Upper lobe of left lung (tissue), 6 donors: ENCODE measurements at places on chromosomes 1 and 21.

GRCh38 chr1:15934211-15935055, 41.5 kb downstream of the ZBTB17 start:
- no peak for DNase-seq

DNA sequence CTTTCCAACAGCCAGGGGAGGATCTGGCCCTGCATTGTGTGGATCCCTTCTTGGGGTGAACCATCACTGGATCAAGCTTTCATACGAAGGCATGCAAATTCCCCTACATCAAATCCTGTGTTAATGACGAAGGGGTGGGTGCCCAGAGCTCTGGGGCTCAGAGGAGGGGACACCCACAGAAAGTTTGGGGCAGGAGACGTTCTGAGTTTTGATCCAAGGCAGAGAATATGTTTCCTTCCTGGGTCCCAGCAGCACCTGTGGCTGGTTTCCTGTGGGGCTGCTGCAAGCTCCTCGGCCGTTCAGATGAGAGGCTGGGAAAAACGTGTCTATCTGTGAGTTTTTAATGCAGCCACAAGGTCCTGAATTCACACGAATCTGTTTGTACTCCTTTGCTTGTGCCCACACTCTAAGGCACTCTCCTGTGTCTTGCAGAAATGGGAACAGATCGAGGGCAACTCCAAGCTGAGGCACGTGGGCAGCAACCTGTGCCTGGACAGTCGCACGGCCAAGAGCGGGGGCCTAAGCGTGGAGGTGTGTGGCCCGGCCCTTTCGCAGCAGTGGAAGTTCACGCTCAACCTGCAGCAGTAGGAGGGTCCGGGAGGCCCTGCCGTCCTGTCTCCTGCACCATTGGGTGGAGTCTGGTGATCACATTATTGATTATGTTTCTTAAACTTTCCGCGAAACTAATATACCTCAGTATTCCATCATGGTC, 147.1 kb downstream of the PGBD5 start:
- peak; percentile 11 for DNase-seq

- DNase-seq: peak; percentile 56
These were observed 25.3 kb upstream of the ETV3 start for GRCh38 chr1:157163273-157164127.

- DNase-seq: no peak
These were observed 311 bp downstream of the IRF2BP2 start for GRCh38 chr1:234609691-234610042.

- DNase-seq: no peak
These were observed 34.5 kb upstream of the CSF3R start for GRCh38 chr1:36517011-36517771.

DNA sequence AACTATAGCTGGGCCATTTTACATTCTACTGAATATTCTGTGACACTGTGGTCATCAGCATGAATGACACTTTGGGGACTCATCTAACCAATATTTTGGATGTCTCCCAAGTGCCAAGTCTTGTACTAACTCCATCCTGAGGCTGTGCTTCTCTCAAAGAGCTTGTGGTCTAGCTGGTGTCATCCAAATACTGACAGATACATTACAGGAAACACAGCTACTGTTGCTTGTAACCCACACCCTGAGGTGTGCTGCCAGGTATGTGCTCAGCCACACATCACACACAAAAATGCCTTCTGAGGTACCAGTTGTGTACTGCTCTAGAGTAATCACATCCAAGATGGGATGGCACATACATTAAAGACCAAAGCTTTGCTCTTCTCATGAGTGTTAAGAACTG, 81.6 kb downstream of the ST6GALNAC5 start:
- no peak for DNase-seq

DNA sequence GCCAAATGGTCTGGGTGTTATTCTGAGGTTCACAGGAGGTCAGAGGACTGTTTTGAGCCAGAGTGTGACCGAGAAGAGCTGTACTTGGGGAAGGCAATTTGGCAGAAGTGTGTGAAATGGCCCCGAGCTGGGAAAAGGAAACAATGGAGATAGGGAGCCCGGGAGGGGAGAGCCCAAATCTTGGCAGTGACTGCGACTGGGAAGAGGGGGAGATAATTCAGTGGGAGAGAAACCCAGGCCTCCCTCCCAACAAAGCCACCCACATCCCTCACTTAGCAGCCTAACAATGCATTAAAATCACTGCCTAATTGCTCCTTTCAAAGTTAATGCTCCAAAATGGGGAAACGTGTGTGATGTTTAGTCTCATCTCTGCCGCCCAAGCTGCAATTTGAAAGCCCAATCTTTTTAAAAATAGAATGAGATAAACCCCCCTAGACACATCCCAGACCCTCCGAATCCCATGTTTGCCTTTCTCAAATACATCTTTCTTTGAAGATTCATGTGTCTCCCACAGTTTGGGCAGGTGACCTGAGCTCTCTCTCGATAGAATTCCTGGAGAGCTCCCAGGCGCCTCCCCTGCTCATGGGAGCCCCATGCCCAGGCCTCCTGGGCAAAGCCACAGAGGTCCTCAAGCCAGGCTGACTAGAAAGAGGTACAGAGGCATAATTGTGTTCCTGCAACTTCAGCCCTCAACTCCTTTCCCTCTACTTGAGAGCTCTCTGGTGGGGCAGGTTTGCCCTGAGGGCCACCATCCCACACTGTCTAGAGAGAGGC, 17.3 kb downstream of the LRRC52 start:
- no peak for DNase-seq

GRCh38 chr1:40684669-40685068, 6.8 kb upstream of the NFYC start:
- no peak for DNase-seq

- no peak for DNase-seq
These were observed 228.2 kb downstream of the COP1 start for GRCh38 chr1:175978926-175979325.

GRCh38 chr1:14634486-14634885, 36.0 kb downstream of the KAZN start:
- DNase-seq: no peak

DNA sequence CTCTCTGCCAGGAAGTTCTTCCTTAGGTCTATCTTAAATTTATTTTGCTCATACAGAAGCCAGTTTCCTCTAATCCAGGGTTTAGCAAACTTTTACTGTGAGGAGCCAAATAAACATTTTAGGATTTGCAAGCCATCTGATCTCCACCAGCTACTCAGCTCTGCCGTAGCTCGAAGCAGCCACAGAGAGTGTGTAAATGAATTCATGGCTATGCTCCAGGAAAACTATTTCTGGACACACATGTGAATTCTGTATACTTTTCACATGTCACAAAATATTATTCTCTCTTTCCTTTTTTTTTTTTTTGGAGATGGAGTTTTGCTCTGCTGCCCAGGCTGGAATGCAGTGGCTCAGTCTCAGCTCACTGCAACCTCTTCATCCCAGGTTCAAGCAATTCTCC, 13.4 kb upstream of the AGTRAP start:
- DNase-seq: no peak

- DNase-seq: no peak
These were observed 600 bp downstream of the ASTN1 start for GRCh38 chr1:177163844-177164379.

DNA sequence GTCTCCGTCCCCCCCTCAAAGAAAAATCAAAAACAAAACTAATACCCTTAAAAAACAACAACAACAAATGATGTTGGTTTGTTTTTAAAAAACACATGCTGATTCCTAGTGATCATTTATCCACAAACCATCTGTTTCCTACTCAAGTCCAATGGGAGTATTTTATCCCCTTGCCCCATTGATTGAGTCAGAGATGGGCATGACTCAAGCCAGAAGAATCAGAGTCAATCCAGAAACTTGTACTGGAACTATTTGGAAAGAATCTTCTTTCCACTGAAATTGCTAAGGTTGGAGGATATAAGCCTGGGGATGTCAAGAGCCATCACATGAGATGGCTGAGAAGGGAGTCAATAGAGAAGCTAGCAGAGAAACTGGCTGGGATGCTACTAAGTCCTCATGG, 176.4 kb downstream of the MIS18A start:
- DNase-seq: no peak
